ENCODE measurements at places on chromosomes 13 and 19. TPM values are rescaled to one million over a fixed set of nuclear protein-coding genes. Genes with fewer than 3 reads are reported as not detected.

Gene AZU1
- not detected for total RNA-seq

Gene PSG11
- total RNA-seq: 0.40 TPM

Gene IRGC
- total RNA-seq: not detected

Gene KIR2DL3
- not detected for total RNA-seq

Gene CYP2A7
- not detected for total RNA-seq

Gene SHANK1
- total RNA-seq: 6.6 TPM

Gene SRRM5
- total RNA-seq: 0.21 TPM

Gene SIGLEC10
- not detected for total RNA-seq

GRCh38 chr19:30671367-30671619 is 299.1 kb downstream of the ZNF536 start:
- H3K4me1 ChIP-seq: no peaks in the 10 kb centered on the region
- H3K36me3 ChIP-seq: no peaks in the 10 kb centered on the region
- no peak for DNase-seq
- no peak overlapping the region for H3K4me3 ChIP-seq

GRCh38 chr19:41700381-41701195 is 7.8 kb upstream of the CEACAM5 start:
- no peaks in the 10 kb centered on the region for H3K36me3 ChIP-seq
- DNase-seq: no peak
- peaks cover 12% of the 10 kb centered on the region for H3K4me1 ChIP-seq
- peaks cover 9% of the 10 kb centered on the region for H3K27me3 ChIP-seq
- no peak overlapping the region for H3K27ac ChIP-seq

- no peaks in the 10 kb centered on the region for H3K27me3 ChIP-seq
- DNase-seq: no peak
- no peaks in the 10 kb centered on the region for H3K36me3 ChIP-seq
- no peak overlapping the region for H3K4me3 ChIP-seq
These were observed 551.4 kb upstream of the SGCG start for GRCh38 chr13:22629374-22629773.

DNA sequence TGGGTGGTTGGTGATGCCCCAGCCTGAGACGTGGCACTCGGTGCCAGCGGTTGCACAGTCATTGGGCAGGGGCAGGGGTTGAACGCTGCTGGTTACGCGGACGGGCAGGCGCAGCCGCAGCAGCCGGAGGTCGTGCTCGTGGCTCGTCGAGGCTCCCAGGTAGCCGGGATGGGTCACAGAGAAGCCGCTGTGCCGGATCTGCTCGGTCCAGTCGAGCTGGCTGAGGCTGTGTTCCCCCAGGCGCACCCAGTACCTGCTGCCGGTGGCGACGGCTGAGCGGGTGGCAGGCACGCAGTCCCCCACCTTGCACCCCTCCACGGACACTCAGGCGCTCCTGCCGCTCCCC is 2.9 kb downstream of the KLK12 start:
- DNase-seq: no peak
- H3K4me3 ChIP-seq: no peak overlapping the region
- peaks cover 9% of the 10 kb centered on the region for H3K27me3 ChIP-seq
- peaks cover 18% of the 10 kb centered on the region for H3K36me3 ChIP-seq

DNA sequence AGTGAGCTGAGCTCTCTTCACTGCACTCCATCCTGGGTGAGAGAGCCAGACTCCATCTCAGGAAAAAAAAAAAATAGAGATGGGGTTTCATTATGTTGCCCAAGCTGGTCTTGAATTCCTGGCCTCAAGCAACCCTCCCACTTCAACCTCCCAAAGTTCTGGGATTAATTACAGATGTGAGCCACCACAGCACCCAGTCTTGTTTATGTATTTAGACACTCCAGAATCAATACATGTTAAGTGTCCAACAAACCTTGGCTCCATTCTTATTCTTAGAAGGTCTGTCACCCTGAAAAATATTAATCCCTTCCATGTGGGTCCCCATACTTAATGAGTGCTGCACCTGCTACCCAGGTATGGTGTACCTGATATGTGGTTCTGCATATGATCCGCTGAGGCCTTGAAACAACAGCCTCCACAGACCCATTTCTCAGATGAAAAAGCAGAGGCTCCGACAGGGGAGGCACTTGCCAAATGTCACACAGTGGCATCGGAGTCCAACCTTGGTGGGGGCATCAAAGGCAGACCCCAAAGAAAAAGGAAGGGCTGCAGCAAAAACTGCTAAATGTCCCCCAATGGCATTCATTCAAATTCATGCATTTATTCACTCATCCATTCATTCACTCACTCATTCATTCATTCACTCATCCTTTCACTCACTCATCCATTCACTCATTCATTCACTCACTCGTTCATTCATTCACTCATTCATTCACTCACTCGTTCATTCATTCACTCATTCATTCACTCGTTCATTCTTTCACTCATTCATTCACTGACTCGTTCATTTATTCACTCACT is 16.7 kb downstream of the TICAM1 start:
- peak overlapping the region; percentile 84 for H3K27ac ChIP-seq
- peaks cover 41% of the 10 kb centered on the region for H3K36me3 ChIP-seq
- peak overlapping the region; percentile 74 for H3K4me3 ChIP-seq
- H3K4me1 ChIP-seq: peaks cover 39% of the 10 kb centered on the region
- peak; percentile 62 for DNase-seq
- H3K27me3 ChIP-seq: peaks cover 9% of the 10 kb centered on the region

GRCh38 chr13:93265800-93266199 is 39.2 kb downstream of the GPC6 start:
- no peak overlapping the region for H3K4me3 ChIP-seq
- H3K27me3 ChIP-seq: no peaks in the 10 kb centered on the region
- no peak overlapping the region for H3K27ac ChIP-seq

DNA sequence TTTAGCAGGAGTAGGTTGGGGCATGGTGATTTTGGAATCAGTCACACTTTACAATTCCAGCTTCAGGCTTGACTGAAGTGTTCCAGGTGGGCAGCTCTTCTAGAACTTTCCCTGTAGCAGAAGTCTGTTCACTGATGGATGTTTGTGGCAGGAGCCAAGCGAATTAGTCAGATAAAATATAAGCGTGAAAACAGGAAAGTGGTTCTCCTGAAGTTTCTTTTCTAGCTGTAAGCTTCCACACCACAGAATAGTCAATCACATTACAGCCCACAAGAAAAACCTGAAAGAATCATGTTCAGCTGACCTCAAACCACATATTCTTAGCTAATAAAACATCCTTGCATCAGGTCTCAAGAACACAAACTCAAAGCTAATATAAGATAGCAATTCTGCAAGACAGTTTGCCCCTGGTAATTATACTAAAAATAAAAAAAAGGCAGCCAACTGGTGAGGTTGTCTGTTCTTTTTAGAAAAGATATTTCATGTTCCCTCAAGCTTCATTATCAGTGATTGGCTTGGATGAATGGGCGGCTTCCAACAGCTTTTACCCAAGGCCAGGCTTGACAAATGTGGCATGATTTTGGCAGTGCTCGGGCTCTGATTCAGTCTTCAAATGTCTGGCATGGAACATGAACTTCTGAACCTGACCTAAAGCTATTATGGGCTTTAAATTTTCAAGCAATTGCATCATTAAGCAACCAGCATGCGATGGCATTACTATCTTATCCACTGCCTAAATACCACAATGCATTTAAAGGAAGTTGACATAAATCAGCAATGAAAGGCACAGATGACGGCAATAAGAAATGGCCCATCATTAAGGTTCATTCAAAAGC is 136.8 kb downstream of the DCLK1 start:
- peaks cover 5% of the 10 kb centered on the region for H3K27me3 ChIP-seq
- H3K4me3 ChIP-seq: no peak overlapping the region
- no peaks in the 10 kb centered on the region for H3K36me3 ChIP-seq
- peak; percentile 53 for DNase-seq
- H3K27ac ChIP-seq: no peak overlapping the region

- no peak for DNase-seq
- peaks cover 12% of the 10 kb centered on the region for H3K4me1 ChIP-seq
- H3K36me3 ChIP-seq: no peaks in the 10 kb centered on the region
- no peak overlapping the region for H3K27ac ChIP-seq
These were observed 525.3 kb downstream of the KLF12 start for GRCh38 chr13:73608711-73609485.

DNA sequence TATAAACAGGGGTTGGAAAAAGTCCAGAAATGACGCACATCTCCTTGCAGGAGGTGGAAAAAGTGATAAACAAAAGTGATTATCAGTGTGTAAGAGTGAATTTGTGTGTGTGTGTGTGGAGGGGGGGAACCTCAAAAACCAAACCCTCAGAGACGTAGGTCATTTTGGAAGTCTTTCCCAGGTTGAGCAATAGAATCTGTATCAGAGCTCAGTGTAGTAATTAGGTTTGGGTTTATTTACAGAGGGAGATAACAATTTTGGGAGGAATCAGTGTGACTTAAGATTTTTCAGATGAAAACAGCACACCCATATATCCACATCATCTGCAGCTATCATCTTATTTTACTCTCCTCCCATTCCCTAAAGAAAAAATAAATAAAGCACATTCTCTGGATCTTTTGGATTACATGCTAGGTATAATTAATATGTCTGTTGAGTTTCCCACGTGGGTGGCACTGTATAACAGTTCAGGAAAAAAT is 406.4 kb downstream of the FGF9 start:
- H3K4me1 ChIP-seq: no peaks in the 10 kb centered on the region
- H3K36me3 ChIP-seq: no peaks in the 10 kb centered on the region
- H3K4me3 ChIP-seq: no peak overlapping the region

DNA sequence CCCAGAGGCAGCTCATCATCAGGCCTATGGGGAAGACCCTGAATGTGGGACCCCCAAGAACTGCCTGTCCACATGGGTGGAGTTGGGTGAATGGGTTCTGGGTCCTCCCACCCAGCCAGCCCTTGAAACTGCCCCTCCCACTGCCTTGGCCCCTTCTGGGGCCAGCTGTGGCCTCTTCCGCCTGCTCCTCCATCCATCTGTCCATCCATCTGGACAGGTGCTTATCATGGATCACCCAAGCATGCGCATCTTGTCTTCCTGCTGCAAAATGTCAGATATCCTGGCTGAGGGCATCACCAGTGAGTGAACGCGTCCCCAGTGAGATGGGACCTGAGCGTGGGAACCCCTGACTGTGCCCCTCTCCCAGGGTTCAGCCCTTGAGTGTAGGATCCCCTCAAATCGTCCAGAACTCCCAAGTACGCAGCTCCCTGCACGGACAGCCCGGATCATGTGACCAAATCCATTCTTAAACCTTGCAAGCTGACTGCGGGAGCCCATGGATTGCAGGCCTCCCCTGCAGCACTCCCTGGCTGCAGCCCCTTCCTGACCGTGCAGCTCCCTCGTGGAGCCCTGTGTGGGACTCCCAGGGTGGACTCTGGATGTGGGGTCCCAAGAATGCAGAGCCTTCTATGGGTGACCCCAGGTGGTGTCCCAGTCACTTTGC is 2.0 kb downstream of the STXBP2 start:
- no peak overlapping the region for H3K27ac ChIP-seq
- H3K36me3 ChIP-seq: no peaks in the 10 kb centered on the region
- DNase-seq: no peak
- H3K4me3 ChIP-seq: no peak overlapping the region

- peaks cover 8% of the 10 kb centered on the region for H3K27me3 ChIP-seq
- H3K27ac ChIP-seq: no peak overlapping the region
- DNase-seq: peak; percentile 11
- peaks cover 5% of the 10 kb centered on the region for H3K4me1 ChIP-seq
- H3K4me3 ChIP-seq: no peak overlapping the region
- no peaks in the 10 kb centered on the region for H3K36me3 ChIP-seq
These were observed 10.0 kb upstream of the CABP5 start for GRCh38 chr19:48053856-48054255.

- no peak for DNase-seq
- no peaks in the 10 kb centered on the region for H3K36me3 ChIP-seq
- H3K27ac ChIP-seq: no peak overlapping the region
- H3K4me1 ChIP-seq: no peaks in the 10 kb centered on the region
These were observed 30.9 kb downstream of the CCDC70 start for GRCh38 chr13:51892657-51893056.

DNA sequence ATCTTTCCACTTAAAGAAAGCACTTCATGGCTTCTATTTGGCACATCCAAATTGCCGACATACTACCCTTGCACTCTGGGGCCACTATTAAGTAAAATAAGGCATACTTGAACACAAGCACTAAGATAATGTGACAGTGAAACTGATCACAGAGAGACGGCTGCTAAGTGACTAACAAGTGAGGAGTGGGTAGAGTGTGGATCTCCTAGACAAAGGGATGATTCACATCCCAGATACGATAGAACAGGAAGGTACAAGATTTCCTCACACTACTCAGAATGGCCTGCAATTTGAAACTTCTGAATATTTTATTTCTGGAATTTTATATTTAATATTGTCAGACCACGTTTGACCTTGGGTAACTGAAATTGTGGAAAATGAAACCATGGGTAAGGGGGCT is 1721.8 kb upstream of the SPRY2 start:
- no peaks in the 10 kb centered on the region for H3K36me3 ChIP-seq
- H3K4me1 ChIP-seq: no peaks in the 10 kb centered on the region
- no peak for DNase-seq

GRCh38 chr13:76621705-76622104 is 264.5 kb downstream of the KCTD12 start:
- H3K36me3 ChIP-seq: no peaks in the 10 kb centered on the region
- no peaks in the 10 kb centered on the region for H3K4me1 ChIP-seq
- no peak overlapping the region for H3K27ac ChIP-seq
- no peak overlapping the region for H3K4me3 ChIP-seq
- DNase-seq: no peak
- peaks cover 2% of the 10 kb centered on the region for H3K27me3 ChIP-seq

DNA sequence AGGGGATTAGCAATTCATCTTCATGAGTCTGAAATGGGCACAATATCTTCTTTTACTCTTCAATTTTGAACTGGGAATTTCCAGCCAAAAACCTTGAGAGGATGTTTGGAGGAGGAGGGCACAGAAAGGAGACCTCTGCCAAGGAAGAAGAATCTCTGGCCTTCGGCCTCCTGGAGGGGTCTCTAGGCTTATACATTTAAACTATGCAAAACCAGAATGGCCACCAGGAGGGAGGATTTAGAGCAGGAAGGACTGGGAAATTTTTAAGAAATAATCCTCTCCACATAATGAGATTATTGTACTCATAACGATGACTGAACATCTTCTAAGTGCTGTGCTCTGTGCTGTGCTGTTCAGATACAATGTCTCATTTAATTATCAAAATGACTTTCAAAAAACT is 325.9 kb downstream of the NDFIP2 start:
- no peak for DNase-seq
- H3K27ac ChIP-seq: no peak overlapping the region
- no peak overlapping the region for H3K4me3 ChIP-seq
- H3K4me1 ChIP-seq: peaks cover 22% of the 10 kb centered on the region
- H3K36me3 ChIP-seq: peaks cover 4% of the 10 kb centered on the region
- no peaks in the 10 kb centered on the region for H3K27me3 ChIP-seq

DNA sequence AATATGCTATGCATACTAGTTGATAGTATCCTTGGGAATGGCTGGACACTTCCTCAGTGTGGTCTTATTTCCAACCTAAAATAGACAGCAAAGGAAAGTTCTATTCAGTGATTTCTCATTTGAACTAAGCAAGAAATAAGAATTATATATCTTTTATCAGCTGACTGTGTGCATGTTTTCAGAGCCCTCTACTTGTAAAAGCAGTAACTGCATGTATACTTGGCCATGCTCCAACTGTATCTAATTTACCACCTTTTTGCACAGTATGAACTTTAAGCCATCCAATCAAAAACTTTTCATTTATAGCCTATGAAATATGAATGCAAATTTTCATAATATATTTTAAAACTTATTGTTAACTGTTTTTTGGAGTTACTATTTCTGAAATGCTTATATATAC is 136.4 kb upstream of the PCDH9 start:
- no peak overlapping the region for H3K27ac ChIP-seq
- no peaks in the 10 kb centered on the region for H3K4me1 ChIP-seq
- H3K27me3 ChIP-seq: peaks cover 4% of the 10 kb centered on the region
- no peak for DNase-seq
- no peak overlapping the region for H3K4me3 ChIP-seq
